ENCODE measurements at places on chromosomes 7 and 10. TPM values are rescaled to one million over a fixed set of nuclear protein-coding genes. Genes with fewer than 3 reads are reported as not detected.

Gene NUDCD3
- total RNA-seq = 68.0 TPM

Gene CASD1
- 14.6 TPM for total RNA-seq

Gene ZNF117
- total RNA-seq = 6.2 TPM

Gene TMEM26
- 8.8 TPM for total RNA-seq

Gene HIF1AN
- total RNA-seq = 11.2 TPM

Gene TUBAL3
- total RNA-seq = not detected

Gene AFAP1L2
- total RNA-seq = 1.8 TPM

Gene CSTF2T
- 18.0 TPM for total RNA-seq

Gene WASHC2A
- 56.1 TPM for total RNA-seq

Gene ZNF92
- total RNA-seq = 5.0 TPM

Gene FBXL13
- 0.73 TPM for total RNA-seq

Gene AZGP1
- total RNA-seq = not detected

Gene CPA4
- 6.8 TPM for total RNA-seq

Gene NPFFR1
- not detected for total RNA-seq

Gene GPR37
- total RNA-seq = 1.5 TPM

Data from hair follicle dermal papilla cell (primary cell).